CD4-positive, alpha-beta T cell treated with Interferon alpha-2 for 1 hour (primary cell): ENCODE measurements at places on chromosomes 1 and 21.

- DNase-seq: no peak
Measured at GRCh38 chr1:234604495-234605398, 5.2 kb downstream of the IRF2BP2 start.

GRCh38 chr1:8303876-8304275 is 14.0 kb upstream of the SLC45A1 start:
- no peak for DNase-seq

- DNase-seq: no peak
Measured at GRCh38 chr1:59856725-59857338, 42.1 kb downstream of the HOOK1 start.

DNA sequence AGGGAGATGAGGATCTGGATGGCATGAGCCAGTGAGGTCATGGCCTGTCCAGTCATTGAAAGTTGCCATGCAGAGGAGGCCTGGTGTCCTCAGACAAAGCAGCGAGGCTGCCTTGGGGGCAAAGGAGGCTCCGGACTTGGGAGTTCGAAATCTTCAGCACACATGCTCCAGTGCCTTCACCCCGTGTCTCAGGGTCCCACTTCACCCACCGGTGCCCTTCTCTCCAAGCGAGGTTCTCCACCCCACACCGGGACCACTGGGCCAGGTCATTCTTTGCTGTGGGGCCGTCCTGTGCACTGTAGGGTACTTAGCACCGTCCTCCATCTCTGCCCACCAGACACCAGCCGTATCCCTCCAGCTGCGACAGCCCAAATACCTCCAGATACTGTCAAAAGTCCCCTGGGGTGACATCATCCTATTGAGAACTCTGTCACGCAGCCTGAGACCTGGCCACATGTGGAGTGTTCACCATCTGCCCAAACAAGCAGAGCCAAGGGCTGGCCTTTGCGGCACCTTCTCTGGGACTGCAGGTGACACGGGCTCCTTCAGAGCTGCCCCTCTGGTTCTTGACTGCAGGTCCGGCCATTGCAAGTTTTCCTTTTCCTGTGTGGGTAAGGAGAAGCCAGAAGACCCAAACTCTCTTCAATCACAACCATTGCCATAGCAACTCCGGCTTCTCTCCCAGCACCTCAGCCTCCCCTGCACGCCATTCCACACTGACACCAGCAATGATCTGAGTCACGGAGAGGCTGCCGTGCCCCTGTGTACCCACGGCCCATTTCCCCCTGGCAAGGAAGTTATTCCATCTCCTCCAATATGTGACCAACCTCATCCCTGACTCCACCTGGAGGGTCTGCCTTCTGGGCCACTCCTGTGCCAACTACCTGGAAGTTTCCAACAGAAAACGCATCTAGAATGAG is 20.4 kb upstream of the PDE9A start:
- DNase-seq: no peak

DNA sequence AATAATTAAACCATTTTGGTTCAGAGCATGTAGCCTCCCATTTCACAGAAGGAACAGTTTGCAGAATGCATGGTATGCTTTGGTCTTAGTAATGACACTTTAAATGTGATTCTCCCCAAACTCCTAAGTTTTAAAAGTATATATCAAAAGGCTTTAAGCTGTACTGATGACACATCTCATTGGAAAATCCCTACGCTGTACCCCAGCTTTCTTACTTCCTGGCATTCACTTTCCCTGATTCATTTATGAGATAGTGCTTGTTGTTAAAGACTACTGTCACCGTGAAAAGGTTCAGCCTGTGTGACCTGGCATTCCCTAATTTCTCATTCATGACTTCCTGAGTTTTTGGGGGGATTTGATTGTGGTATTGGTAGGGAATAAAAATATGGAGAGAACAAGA is 53.4 kb downstream of the MPZL1 start:
- DNase-seq: no peak

GRCh38 chr1:208172423-208173145 is 71.6 kb downstream of the PLXNA2 start:
- DNase-seq: no peak

GRCh38 chr1:152110365-152110859 is 4.8 kb downstream of the TCHH start:
- peak; percentile 19 for DNase-seq

GRCh38 chr1:167454304-167454893 is 63.9 kb downstream of the CD247 start:
- DNase-seq: no peak

DNA sequence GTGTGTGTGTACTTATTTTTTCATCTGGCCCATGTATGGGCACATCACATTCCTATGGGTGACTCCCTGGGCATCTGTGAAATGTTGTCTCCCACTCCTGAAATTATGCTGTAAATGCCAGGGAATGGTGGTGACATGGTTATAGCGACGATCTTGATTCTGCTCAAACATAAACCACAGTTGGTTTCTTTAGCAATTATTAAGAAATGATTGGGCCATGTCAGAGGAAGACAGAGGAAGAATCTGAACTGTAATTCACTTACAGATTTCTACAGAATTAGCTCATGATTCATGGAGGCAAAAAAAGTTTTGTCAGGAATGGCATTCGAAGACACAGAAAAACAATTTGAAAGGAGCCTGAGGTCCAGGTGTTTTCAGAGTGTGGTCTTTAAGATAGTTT is 25.8 kb upstream of the KCNE1 start:
- DNase-seq: no peak

- no peak for DNase-seq
Measured at GRCh38 chr1:182676274-182676673, 8.1 kb downstream of the RGS8 start.

DNA sequence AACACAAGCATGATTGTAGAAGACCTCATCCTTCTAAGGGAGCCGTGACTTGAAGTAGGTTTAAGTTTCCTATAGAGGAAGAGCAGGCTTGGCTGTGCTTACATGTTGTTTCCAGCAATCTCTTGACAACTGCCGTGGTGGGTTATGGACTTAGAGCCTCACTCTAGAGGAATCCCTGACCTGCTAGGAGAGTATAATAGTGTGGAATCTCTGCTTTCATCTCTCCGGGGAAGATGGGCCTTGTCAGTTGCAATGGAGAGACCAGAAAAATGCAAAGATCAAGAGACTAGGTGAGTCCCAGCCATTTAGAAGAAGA is 137.6 kb downstream of the MIS18A start:
- no peak for DNase-seq

- DNase-seq: no peak
Measured at GRCh38 chr1:167794043-167794442, 72.3 kb downstream of the MPZL1 start.

DNA sequence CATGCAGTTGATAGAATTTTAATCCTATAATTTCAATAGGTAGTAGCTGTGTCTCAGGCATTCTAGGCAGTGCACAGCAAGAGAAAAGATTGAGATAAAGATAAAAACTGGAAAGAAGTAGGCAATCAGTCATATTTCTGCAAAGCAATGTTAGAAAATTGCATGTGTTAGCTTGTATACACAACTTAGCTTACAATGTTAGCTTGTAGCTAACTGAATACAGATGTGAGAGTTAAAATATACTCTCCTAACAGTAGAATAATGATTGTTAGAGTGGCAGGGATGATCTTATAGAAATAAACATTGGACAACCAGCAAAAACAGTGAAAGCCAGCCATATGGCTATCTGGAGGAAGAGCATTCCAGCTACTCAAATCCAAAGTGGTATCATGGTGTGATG is 29.0 kb downstream of the PTPRC start:
- no peak for DNase-seq

DNA sequence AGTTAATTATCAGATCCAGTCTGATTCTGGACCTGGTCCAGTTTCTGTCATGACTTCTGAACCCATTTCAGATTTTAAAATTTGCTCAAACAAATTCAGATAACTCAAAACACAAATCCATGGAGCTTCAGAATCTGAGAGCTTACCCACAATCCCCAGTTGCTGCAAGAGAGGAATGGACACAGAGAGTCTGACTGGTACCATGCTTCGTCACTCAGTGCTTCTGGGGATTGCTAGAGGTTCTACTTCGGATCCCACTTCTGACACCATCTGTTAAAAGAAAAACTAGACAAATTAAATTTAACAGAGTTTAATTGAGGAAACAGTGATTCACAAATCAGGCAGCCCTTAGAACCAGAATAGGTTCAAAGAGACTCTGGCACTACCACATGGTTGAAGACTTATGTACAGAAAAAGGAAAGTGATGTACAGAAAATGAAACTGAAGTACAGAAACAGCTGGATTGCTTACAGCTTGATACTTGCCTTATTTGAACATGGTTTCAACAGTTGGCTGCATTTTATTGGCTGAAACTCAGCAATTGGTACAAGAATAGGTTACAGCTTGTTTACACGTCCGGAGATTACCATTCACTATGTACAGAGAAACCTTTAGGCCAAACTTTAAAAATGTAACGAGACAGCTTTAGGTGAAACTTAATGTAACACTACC is 60.7 kb upstream of the TEKT2 start:
- peak; percentile 30 for DNase-seq

GRCh38 chr1:36560177-36560576 is 77.5 kb upstream of the CSF3R start:
- DNase-seq: no peak

DNA sequence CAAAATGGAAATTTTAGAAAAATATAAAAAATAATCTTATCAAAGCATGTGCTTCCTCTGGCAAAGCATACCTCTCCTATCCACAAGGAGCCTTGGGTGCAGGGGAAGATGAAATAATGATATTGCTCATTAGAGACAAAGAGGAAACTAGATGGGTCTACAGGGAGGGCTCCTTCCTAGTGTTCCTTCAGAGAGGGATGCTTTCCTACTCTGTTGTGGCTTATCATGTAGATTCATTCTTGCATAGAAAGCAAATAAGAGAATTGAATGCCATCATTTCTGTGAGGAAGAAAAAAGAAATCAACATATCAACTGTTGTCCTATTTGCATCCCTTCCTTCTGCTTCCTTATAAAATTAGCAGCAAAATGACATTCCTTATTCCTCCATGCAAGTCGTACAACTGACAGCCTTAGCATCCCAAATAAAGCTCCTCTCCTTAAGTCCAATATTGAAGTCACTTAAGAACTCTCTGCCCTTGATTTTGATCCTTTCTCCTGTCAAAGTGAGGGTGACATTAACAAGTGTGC is 543.9 kb upstream of the PLXNA2 start:
- DNase-seq: no peak

DNA sequence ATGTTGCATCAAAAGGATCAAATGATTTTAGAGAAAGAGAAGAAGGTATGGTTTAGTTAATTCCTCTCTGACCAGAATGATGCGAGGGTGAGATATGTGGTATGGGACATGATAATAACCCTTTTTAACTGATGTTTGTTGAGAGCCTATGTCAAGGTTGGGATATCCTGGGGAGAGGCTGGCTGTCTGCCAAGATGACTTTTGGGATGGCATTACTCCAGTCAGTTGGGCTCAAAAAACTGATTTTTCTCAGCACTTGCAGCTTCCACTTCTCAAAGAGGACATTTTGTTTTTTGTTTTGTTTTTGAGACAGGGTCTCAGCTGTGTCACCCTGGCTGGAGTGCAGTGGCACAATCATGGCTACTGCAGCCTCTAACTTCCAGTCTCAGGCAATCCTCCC is 17.7 kb upstream of the STX12 start:
- DNase-seq: no peak

GRCh38 chr1:1616838-1617237 is 1.5 kb downstream of the MIB2 start:
- DNase-seq: no peak

GRCh38 chr1:154808261-154808908 is 61.7 kb downstream of the KCNN3 start:
- DNase-seq: no peak

GRCh38 chr1:27108588-27108987 is 46.3 kb downstream of the SLC9A1 start:
- no peak for DNase-seq

DNA sequence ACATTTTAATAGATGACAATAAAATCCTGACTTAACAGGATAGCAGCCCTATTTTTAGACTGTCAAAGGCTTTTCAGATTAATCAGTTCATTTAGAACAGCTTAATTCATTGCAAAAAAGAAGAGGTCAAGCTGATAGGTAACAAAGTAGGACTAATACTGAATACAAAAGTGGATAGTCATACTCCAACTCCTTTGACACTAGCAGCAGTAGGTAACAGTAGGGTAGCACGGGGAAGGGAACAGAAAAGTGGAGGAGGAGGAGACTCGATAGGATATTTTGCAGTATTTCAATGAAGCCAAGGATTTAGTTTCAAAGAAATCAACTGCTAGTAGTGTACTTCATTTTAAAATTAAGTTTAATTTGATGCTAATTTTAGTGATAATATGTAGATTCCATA is 51.1 kb downstream of the USP1 start:
- no peak for DNase-seq

GRCh38 chr21:46375560-46376230 is 51.7 kb downstream of the PCNT start:
- DNase-seq: no peak

DNA sequence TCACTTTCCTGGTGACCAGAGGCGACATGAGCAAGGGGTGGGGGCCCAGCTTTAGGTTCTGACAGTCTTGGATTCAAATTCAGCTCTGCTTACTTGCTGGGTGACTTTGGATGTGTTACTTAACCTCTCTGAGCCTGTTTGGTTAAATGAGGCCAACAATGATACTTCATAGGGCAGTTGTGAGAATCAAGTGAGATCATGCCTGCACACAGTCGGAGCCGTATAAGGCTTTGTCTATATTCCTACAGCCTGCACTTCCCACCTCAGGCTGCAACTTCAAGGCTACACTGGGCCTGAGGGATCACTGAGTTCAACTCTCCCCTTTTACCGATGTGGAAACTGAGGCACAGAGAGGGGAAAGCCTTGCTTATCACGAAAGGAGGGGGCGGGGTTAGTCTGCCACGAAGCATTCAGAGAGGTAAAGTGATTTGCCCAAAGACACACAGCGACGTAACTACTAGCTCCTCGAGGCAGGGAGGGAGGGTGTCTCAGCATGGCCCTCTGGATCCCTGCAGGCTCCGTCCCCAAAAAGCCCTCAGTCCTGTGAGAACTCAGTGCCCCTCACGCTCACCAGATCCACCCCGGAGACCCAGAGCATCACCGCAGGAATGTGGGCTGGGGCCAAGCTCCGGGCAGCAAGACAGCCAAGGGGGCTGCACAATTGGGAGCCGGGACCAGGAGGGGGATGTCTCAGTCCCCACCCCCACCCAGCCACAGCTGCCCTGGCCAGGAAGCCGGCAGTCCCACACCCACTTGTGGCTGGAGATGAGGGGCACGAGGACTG is 25.0 kb downstream of the SDC3 start:
- DNase-seq: no peak
